Stimulated activated CD8-positive, alpha-beta memory T cell treated with anti-CD3 and anti-CD28 coated beads, Interleukin-7, amount 100 ng/mL, for 48 hours (primary cell): ENCODE measurements at places on chromosomes 2 and 18.

GRCh38 chr18:55229682-55230081 is 270.4 kb upstream of the CCDC68 start:
- DNase-seq = no peak

DNA sequence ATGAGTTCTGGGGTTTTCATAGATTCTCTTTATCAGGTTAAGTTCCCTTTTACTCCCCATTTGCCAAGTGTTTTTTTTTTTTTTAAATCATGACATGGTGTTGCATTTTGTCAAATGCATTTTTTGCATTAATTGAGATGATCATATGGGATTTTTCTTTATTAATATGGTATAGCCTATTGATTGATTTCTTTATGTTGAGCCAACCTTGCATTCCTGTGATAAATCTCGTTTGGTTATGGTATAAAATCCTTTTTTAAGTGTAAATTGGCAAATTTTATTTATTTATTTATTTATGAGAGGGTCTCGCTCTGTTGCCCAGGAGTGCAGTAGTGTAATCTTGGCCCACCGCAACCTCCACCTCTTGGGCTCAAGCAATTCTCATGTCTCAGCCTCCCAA is 81.5 kb upstream of the ACVR1 start:
- no peak for DNase-seq

DNA sequence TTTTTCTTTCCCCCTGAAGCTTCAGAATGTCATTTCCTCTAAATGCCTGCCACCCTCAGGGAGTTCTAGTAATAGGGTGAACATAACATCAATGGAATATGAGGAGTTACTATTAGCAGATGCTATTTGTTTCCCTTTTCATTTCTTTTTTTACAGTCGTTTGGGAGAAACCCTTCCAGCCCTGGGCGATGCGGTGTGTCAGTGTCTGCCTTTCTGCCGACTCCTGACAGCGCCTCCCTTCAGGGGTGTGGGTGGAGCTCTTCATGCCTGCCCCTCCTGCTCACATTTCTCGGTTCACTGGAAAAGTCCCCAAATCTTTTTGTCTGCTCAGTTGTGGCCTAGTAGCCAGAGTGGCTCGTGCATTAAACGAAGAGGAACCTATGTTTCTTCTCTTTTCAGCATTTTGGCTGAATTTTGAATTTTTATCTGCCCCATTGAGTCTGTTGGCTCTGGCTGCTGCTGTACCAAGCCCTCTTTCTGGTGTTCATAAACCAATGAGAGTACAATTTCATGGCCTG is 72.3 kb downstream of the FMNL2 start:
- DNase-seq = no peak

DNA sequence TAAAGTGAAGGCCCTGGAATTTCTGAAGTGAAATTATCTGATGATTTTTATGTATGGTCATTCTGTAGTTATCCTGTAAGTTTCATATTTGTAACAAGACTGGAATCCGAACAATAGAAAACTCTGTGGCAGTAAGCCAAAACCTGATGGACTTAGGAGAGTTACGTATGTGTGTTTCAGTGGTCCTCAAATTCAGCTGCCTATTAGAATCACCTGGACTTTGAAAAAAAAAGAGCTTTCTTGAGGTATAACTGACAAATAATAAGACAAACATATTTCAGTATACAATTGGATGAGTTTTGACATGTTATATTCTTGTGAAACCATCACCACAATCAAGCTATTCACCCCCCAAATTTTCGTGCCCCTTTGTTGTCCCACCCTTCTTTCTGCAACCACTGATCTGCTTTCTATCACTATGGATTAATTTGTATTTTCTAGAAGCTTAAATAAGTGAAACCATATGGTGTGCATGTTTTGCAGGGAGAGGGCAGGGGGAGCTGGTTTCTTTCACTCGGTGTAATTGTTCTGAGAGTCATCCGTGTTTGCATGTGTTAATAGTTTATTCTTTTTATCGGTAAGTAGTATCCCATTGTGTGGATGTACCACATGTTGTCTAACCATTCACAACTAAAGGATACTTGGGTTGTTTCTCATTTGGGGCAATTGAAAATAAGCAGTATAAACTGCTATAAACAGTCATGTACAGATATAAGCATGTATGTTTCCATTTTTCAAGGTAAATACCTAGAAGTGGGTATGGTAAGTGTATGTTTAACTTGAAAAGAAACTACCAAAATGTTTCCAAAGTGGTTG is 50.2 kb upstream of the EML4 start:
- DNase-seq = no peak

GRCh38 chr2:189824694-189825396 is 40.6 kb downstream of the PMS1 start:
- DNase-seq = no peak

GRCh38 chr2:20450201-20450999 is 3.5 kb downstream of the RHOB start:
- no peak for DNase-seq

- no peak for DNase-seq
Measured at GRCh38 chr2:124254621-124255020, 229.5 kb downstream of the CNTNAP5 start.

- DNase-seq = no peak
Measured at GRCh38 chr2:235005603-235006259, 53.9 kb downstream of the SH3BP4 start.
